Stimulated activated CD4-positive, alpha-beta T cell treated with anti-CD3 and anti-CD28 coated beads, Interleukin-4, amount 100 ng/mL, for 1 hour (primary cell): ENCODE measurements at places on chromosomes 11 and 22.

- no peak for DNase-seq
Measured at GRCh38 chr11:31355131-31355530, 14.4 kb downstream of the DCDC1 start.

DNA sequence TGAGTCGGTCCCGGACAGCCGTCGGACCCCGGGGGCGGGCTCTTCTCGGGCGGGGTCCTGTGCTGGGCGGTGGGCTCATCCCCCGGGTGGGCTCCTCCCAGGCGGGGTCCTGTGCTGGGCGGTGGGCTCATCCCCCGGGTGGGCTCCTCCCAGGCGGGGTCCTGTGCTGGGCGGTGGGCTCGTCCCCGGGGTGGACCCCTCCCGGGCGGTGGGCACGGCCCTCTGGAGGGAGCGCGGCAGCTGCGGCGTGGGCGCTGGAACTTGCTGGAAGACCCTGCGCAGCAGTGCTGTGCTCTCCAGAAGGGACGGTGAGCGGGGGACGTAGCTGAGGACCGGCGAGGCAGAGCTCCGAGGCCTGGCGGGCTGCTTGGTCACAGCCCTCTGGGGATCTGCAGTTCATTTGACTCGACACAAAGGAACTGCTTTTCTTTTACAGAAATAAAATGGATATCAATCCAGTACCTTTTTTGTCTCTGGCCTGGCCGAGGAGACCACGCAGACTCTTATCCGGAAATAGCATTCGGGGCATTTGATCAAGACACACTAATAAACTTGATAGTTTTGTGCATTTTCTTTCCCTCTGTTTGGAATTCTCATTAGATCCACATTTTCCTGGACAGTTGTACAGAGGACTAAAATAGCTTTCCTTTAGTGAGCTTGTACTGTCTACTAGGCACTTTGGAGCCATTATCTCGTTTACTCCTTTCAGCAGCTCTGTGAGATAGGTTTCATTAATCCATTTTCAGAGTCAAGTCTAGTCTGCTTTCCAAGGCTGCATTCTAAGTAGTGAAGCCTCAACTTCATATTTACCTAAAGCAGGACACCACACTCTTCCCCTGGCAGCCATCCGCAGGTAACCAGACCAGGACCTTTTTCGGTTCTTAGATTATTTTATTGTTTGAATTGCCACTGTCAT, 812 bp downstream of the JAM3 start:
- no peak for DNase-seq

- peak; percentile 59 for DNase-seq
Measured at GRCh38 chr11:68584097-68584496, 100.2 kb upstream of the GAL start.

- DNase-seq, result peak; percentile 49
Measured at GRCh38 chr22:37283393-37283937, 1.2 kb downstream of the CYTH4 start.

- no peak for DNase-seq
Measured at GRCh38 chr11:18091731-18092130, 14.2 kb downstream of the SAAL1 start.

DNA sequence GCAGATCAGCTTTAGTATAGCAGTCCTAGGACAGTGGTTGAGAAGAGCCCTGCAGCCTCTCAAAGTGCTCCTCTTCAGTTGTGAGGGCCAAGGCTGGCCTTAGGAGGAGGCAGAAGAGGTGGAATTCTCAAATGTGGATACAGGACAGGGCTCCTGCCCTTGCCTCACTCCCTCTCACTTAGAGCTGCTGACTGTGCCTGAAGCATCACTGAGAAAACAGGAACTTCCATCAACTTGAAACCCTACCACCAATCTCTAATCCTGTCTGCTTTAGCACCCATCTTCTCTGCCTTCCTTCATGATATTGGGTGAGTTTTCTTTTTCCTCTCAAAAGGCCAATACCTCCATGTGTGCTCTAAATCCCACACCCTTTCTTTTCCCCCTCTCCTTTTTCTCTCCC, 14.4 kb upstream of the UCP3 start:
- DNase-seq, result no peak

GRCh38 chr22:35437049-35437448, 37.1 kb downstream of the MCM5 start:
- no peak for DNase-seq

GRCh38 chr22:42272431-42272999, 2.1 kb upstream of the TCF20 start:
- no peak for DNase-seq

DNA sequence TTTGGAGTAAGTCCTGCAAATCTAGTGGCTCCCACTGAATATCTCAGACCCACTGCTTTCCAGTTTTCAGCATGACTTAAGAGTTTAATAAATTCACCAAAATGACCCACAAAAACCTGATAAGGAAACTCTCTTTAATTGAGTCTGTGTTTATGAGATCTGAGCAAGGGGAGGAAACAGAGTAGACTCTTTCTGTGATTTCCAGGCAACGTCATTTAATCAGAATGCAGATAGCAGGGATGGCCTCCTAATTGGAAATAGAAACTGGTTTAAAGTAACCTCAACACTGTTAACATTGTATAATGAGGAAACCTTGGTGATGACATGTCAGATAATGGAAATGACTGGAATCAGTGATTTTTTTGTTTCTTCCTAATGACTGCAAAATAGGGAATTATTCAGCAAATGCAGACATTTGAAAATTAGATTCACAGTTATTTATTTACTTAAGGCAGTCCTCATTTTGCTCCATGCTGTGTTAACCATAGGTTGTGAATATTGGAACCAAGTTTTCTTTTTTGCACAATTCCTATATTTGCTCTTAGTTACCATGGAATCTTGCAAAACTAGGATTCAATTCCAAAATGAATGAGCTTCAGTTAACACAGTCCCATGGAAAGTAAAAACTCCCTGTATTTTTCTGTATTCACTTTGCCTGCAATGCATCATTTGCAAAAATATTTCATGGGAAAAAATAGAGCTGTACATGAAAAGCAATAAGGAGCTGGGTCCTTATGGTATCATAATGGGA, 1324.5 kb downstream of the LRRC4C start:
- no peak for DNase-seq

GRCh38 chr11:2940921-2941821, 12.0 kb upstream of the PHLDA2 start:
- DNase-seq, result no peak

- DNase-seq, result no peak
Measured at GRCh38 chr22:28137036-28137435, 218.0 kb upstream of the PITPNB start.

DNA sequence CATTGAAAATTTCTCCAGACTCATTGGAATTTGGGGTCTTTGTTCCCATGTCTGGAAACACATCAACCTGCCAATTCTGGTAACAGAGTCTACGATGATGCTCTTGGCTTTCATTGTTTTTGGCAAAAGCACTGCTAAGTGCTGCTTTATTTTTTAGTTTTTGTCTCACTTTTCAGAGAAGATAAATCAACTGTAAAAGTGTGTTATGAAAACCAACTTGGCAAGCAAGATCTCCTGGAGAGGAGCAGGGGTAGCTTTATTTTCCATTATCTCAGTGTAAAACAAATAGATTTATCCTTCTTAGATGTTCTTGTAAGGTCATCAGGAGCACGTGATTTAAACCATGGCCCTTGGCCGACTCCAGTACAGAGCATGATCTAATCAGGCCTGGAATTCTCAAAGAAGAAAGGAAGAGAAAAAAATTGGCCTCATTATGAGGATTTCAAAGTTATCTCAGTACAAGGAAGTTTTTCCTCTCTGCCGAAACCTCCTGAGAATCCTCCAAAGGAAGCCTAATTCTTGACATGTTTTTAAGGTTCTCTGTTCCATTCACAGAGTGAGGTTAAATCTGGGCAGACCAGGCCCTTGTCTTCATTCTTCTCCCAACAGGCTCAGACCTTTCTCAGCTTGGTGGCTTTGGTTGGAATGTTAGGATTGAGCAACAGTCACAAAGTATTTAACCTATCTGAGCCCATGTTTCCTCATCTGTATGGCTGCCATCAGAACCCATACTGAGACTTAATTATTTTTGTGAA, 16.4 kb upstream of the PAMR1 start:
- no peak for DNase-seq

- no peak for DNase-seq
Measured at GRCh38 chr11:63558459-63559157, 4.6 kb downstream of the PLAAT2 start.

- peak; percentile 46 for DNase-seq
Measured at GRCh38 chr11:68798221-68798813, 43.4 kb downstream of the CPT1A start.

DNA sequence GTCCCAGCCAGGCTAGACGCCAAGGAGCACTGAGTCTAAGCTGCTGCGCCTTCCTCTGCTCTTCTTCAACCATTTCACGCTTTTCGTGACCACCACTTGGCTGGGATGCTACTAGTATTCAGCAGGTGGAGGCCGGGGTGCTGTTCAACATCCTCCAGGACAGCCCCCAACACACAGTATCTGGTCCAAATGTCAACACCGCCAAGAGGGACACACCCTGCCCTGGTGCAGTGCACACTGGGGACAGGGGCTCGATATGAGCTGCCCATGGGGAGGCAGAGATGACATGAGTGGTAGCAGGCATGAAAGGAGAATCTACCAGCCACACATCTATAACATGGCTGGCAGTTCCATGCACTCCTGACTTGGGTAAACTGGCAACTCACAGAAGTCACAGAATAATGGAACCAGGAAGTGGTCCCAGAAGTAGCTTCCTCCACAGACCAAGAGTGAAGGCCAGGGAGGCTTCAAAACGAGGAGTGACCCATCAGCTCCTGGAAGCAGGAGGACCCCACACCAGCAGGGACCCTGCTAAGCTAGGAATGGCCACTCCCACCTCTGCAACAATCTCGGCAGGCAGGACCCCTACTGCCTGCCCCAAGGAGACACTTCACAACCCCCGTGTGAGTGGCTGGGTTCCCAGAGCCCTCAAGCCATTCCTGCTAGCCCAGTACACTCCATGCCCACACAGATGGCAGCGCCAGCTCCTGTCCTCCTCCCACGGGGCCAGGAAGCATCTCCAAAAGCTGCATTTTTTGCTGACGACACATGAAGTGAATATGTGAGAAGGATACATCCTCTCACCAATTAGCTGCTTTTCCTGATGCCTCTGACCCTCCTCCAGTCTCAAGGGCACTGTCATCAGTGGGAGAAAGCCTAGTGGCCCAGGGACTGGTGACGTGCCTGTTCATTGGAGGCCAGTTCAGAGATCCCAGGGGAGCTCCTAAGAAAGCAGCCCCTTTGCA, 78.8 kb downstream of the DGCR2 start:
- DNase-seq, result no peak

- no peak for DNase-seq
Measured at GRCh38 chr11:102552020-102552419, 21.5 kb upstream of the MMP7 start.

- DNase-seq, result no peak
Measured at GRCh38 chr11:34151166-34151565, 45.7 kb downstream of the NAT10 start.

DNA sequence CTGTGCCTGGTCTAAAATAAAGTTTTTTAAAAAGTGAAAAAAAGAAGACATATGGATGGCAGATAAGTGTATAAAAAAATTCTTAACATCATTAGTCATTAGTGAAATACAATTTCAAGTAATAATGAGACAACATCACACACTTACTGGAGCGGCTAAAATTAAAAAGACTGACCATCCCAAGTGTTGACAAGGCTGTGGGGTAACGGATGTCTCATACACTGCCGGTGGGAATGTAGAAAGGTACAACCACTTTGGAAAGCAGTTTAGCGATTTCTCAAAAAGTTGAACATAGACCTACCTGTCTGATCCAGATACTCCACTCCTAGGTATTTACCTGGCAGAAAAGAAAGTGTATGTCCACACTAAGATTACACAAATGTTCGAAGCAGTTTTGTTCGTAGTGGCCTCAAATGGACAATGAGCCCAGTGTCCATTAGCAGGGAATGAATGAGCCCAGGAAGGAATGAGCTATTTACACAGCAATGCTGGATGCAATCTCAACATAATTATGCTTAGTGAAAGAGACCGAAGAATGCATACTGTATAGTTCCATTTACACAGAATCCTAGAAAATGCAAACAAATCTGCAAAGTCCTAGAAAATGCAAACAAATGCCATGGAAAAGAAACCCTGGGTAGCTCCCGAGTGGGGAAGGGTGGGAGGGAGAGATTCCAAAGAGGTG, 6.7 kb upstream of the MUC2 start:
- DNase-seq, result no peak

- no peak for DNase-seq
Measured at GRCh38 chr22:27809226-27809603, 7.7 kb upstream of the MN1 start.

DNA sequence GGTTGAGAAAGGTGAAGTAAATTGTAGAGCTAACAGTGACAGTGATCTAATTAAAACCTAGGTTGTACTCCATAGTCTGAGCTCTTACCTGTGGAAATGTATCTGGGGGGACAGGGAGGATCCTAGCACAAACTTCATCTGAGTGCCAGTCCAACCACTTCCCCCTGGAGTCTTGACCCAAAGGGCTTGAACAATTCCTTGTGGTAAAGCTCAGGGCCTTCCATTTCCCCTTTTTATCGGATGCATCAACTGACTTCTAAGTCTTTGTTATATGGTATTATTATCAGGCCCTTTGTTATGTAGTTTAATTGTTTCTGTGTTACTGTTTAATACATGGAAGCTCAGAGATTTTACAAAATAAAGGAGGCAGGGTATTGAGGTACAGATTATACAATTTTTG, 140.2 kb upstream of the SESN3 start:
- no peak for DNase-seq

- DNase-seq, result no peak
Measured at GRCh38 chr22:43131773-43132501, 11.3 kb downstream of the MCAT start.

GRCh38 chr11:26951809-26952515, 42.0 kb upstream of the FIBIN start:
- no peak for DNase-seq

- DNase-seq, result no peak
Measured at GRCh38 chr22:49709464-49709863, 118.2 kb downstream of the BRD1 start.

DNA sequence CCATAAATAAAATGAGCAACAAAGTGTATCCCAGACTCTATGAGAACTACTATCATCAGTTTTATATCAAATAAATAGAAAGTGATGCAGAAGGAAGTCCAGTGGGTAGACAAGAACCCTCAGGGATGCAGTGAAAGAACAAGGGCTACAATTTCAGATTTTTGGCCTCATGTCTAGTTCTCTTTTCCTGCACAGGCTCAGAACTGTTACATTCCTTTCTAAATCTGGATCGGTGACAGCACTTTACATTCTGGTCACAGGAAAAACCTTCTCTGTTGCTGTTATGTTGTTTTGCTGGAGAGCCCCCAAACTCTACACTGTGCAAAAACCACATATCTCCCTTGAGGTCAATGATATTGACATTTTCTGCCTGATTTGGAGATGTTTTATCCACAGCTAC, 108.8 kb upstream of the ANO5 start:
- DNase-seq, result no peak
